ENCODE measurements at places on chromosomes 13 and 19. TPM values are rescaled to one million over a fixed set of nuclear protein-coding genes. Genes with fewer than 3 reads are reported as not detected.

DNA sequence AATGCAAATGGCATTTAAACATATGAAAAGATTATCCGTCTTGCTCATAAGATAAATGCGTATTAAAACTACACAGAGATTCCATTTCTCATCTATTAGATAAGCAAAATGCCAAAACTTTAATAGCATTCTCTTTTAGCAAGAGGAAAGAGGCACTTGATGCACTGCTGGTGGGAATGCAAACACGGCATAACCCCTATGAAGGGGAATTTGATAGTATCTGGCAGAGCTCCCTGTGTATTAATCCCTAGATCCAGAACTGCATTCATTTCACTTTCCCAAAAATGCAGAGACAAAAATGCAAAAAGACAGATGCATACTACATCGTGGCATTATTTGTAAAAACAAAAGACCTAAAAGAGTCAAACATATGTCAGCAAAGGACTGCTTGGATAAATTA lies 193.6 kb upstream of the STARD13 start:
- H3K36me3 ChIP-seq: no peaks in the 10 kb centered on the region
- H3K27me3 ChIP-seq: no peaks in the 10 kb centered on the region
- no peak overlapping the region for H3K4me3 ChIP-seq
- DNase-seq: no peak

The APOC4 gene
- total RNA-seq: not detected

The CNFN gene
- not detected for total RNA-seq

The IGLON5 gene
- 0.24 TPM for total RNA-seq

DNA sequence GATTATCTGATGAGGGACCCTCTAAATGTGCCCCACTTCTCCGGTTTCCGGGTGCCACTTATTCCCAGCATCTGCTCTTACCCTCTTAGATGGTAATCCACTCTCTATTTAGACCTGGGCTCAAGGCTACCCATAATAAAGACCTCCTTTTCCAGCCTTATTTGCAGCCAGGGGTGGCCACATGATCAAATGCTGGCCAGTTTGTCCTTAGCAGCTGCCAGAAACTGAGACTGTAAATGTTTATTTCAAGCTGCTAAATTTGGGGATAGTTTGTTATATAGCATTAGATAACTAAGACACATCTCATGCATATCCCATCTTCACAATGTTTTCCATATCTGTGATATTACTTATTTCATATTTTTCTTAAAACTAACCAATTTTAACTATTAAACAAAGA lies 10.1 kb downstream of the THAP8 start:
- H3K27ac ChIP-seq: no peak overlapping the region
- H3K4me3 ChIP-seq: no peak overlapping the region

DNA sequence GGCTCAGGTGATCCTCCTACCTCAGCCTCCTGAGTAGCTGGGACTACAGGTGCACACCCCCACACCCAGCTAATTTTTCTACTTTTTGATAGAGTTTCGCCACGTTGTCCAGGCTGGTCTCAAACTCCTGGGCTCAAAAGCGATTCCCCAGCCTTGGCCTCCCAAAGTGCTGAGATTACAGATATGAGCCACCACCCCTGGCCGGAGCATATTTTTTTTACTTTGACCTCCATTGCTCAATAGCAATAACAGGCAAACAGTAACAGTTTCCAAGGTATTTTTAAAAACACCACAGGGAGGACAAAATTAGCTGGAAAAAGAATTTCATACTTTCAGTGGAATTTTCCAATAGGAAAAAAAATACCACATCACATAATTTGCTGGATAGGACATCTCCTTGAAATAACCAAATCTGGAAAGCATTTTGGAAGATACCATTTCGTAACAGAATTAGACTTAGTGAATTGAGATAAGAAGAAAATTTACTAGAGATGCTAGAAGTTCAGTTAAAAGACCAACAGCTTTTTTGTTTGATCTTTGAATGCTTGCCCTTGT lies 5.2 kb downstream of the DUXA start:
- no peak overlapping the region for H3K4me3 ChIP-seq
- no peaks in the 10 kb centered on the region for H3K27me3 ChIP-seq
- H3K4me1 ChIP-seq: no peaks in the 10 kb centered on the region
- H3K36me3 ChIP-seq: no peaks in the 10 kb centered on the region

DNA sequence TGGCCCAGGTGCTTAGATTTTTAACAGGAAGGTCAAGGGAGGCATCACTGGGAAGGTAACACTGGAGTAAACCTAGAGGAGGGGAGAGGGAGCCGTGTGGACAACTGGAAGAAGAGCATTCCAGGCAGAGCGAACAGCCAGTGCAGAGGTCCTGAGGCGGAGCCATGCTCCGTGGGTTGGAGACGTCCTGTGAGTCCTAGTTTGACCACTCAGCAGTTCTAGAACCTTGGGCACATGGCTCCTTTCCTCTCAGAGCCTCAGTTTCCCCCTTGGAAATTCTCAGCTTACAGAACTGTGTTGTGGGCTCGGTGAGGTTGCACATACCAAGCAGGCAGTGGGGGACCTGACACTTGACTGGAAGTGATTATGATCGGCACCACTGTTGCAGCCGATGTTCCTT lies 130.9 kb downstream of the DPF1 start:
- no peak overlapping the region for H3K27ac ChIP-seq
- no peak for DNase-seq
- H3K27me3 ChIP-seq: no peaks in the 10 kb centered on the region
- H3K36me3 ChIP-seq: no peaks in the 10 kb centered on the region

The ERFL gene
- 0.81 TPM for total RNA-seq

GRCh38 chr19:6214881-6215541 lies 64.8 kb downstream of the MLLT1 start:
- no peaks in the 10 kb centered on the region for H3K4me1 ChIP-seq
- H3K4me3 ChIP-seq: no peak overlapping the region
- no peaks in the 10 kb centered on the region for H3K27me3 ChIP-seq
- no peak overlapping the region for H3K27ac ChIP-seq
- H3K36me3 ChIP-seq: no peaks in the 10 kb centered on the region
- DNase-seq: peak; percentile 42

- H3K4me1 ChIP-seq: no peaks in the 10 kb centered on the region
- H3K27ac ChIP-seq: no peak overlapping the region
- no peaks in the 10 kb centered on the region for H3K27me3 ChIP-seq
- no peak for DNase-seq
- H3K36me3 ChIP-seq: no peaks in the 10 kb centered on the region
Measured at GRCh38 chr13:100707818-100708740, 33.5 kb upstream of the TMTC4 start.

GRCh38 chr19:17338433-17339078 lies 1.2 kb downstream of the GTPBP3 start:
- no peak overlapping the region for H3K27ac ChIP-seq
- DNase-seq: no peak
- no peaks in the 10 kb centered on the region for H3K27me3 ChIP-seq
- H3K36me3 ChIP-seq: no peaks in the 10 kb centered on the region
- no peak overlapping the region for H3K4me3 ChIP-seq
- H3K4me1 ChIP-seq: no peaks in the 10 kb centered on the region

The ZNF628 gene
- 7.0 TPM for total RNA-seq

- H3K27ac ChIP-seq: no peak overlapping the region
- no peak for DNase-seq
- H3K4me1 ChIP-seq: no peaks in the 10 kb centered on the region
- no peaks in the 10 kb centered on the region for H3K36me3 ChIP-seq
Measured at GRCh38 chr19:33071887-33072286, 7.2 kb upstream of the RHPN2 start.

The UHRF1 gene
- total RNA-seq: 3.9 TPM

The ZNF560 gene
- not detected for total RNA-seq

DNA sequence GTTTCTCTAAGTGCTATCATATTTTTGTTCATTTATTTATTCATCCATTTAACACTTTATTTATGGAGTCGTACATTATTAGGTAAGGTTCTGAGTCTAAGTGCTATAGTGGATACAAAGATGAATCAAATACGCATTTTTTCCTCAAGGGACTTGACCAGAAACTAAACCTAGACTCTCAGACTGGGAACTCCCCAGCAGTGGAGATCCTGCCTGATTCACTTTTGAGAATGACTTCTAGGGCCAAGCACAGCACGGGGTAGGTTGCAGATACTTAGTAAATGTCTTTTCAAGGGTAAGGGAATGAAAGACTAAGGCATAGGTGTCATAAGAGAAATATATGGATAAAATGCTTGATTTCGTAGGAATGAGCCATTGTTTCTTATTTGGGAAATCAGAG lies 7.2 kb downstream of the DNAJC15 start:
- H3K4me3 ChIP-seq: no peak overlapping the region
- no peaks in the 10 kb centered on the region for H3K36me3 ChIP-seq
- no peak overlapping the region for H3K27ac ChIP-seq
- no peak for DNase-seq
- no peaks in the 10 kb centered on the region for H3K4me1 ChIP-seq

GRCh38 chr13:49739498-49740187 lies 48.4 kb upstream of the EBPL start:
- H3K27ac ChIP-seq: no peak overlapping the region
- no peak for DNase-seq
- H3K4me1 ChIP-seq: no peaks in the 10 kb centered on the region
- no peaks in the 10 kb centered on the region for H3K27me3 ChIP-seq
- H3K4me3 ChIP-seq: no peak overlapping the region
